ENCODE measurements at places on chromosomes 4 and X.

DNA sequence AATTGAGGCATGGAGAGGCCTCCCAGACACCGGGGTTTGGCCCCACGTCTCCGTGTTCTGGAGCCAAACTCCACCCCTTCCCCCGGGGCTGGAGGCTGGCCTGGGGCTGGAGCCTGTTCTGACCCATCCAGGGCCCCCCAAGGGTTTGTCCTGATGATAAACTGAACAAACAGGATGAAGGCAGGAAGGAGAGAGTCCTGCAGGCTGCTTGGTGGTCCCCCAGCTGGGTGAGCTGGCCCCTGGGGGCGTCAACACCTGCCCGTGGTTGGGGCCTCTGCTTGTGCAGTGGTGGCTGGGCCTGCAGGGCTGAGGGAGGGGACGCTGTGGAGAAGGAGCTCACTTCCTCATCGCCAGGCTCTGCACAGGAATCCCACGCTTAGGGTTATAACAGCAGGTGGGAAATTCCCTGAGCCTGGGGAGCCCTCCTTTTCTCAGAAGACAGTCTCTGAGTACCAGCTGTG, 2.3 kb downstream of the SH3TC1 start:
- no peak for DNase-seq

DNA sequence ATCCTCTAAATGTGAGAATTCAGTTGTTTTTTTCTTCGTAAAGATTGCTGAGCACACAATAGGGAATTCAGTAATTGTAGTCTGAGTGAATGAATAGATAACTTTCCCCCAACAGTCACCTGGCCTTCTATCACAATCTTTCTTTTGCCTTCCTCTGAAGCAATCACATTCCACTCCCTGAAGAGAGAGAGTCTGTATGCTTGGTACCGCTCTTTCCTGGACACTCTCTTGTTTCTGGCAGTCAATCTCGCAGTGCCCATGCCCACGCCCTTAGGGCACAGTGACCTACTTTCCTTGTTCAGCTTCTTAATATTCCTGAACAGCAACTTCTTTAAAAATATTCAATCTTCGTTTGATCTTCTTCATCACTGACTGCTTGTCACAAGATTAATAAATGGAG, 255.9 kb downstream of the ADAMTS3 start:
- DNase-seq = peak; percentile 33

GRCh38 chrX:114619874-114620273, 36.0 kb downstream of the HTR2C start:
- DNase-seq = peak; percentile 7

GRCh38 chr4:110501826-110502225, 25.9 kb downstream of the ENPEP start:
- no peak for DNase-seq

DNA sequence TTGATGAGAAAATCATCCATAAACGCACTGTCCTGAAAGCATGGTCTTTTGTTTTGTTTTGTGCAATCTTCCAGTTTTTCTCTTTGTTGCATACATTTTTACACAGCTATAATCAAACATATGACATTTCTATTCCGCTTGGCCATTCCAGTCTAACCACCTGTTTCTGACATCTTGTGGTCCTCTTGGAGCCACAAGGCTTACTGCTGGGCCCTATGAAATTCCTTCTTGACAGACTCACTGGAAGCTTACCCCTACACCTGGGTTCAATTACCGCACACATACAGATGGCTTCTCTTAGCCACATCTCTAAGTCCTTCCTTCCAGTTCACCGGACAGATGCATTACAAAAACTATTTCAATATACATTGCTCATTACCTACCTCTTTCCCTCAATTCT, 72.4 kb downstream of the PAPSS1 start:
- DNase-seq = no peak

DNA sequence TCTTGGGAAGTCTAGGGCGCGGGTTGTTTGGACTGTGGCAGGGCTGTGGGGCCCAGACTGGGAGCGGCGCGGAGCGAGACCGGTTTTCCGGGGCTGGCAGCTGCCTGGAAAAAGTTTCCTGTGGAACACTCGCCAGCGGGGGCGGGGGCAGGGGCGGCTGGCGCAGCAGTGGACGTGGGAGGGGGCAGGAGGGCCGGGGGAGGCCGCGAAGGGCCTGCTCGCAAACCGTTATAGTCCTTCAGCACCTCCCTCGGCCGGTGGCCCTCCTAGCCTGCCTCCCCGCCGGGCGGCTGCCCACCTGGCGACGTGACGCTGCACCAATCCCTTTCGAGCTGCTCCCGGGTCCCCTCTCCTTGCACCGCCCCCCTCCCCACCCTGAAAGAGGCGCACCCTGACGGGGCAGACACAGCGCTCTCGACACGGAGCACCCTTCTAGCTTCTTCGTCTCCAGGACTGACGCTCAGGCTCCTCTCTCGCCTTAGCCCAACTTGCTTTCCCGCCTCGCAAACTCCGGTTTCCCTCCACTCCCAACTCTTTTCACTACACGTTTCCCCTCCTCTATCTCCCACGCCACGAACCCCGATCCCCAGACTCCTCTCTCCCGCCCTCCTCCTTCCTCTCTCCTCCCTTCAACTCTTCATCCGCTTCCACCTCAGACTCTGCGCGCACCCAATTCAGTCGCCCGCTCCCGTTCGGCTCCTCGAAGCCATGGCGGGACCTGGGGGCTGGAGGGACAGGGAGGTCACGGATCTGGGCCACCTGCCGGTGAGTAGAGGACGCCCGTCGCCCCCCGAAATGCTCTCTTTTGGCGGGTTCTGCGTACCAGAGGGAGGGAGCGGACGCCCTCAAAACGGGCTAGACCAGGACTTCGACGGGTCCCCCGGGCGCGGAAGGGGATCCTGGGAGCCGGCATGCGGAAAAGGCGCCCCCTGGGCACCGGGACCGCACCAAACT, at the start of gene NRK:
Gene NRK, plus strand, starts transcription at position 402 of the 954 bp plus-strand sequence. Its CDS starts 307 bp downstream, at position 709.
- peak; percentile 9 for DNase-seq

GRCh38 chr4:52957220-52957686, 95.1 kb downstream of the RASL11B start:
- DNase-seq = peak; percentile 56

DNA sequence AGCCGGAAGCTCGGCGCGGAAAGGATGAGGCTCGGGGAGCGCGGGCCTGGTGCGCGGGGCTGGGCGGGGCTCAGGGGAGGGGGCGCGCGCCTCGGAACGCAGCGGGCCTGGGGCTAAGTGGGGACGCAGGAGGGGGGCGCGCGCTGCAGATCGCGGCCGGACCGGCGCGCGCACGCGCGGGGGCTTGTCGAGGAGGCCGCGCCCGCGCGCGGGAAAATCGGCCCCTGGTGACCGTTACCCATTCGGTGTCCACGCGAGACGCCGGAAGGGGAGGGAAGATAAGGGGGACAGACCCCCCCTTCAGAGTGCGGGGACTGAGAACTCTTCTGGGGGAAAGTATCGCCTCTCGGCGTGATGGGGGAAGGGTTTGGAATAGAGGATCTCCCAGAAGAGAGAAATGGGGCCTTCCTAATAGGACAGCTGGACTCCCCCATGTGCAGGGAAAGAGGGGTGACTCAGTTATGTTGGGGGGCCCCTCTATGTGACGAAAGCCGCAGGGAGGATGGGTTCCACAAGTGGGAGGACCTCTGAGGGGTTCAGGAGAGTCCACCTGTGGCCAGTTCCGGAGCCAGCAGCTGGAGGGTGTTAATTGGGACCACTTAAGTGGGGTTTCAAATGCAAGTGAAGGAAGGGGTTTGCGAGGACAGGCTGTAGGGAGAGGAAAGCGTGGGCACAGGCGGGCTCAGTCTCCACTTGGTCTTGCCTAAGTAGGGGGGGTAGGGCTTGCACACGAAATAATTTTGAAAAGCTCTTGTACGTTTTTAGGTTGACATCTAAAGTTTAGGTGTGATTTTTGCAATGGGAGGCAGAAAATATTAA, 584 bp downstream of the SUV39H1 start:
- DNase-seq = peak; percentile 10

DNA sequence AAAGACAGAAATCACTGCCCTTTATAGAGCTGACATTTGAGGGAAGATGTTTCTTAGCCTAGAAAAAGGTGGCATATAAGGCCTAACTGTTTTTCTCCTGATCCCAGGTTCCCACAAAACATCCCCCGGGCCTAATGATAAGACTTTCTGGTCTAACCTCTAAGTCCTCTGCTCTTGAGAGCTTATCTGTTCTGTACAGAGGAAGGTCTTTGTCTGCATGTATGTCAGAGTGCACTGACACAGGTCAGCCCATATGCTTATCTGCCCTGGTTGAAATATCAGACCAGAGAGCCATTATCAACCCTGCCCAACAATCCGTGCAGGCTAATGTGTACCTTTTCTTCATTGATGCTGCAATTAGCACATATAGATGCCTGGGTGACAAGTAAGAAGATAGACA, 76.2 kb downstream of the ARHGEF9 start:
- no peak for DNase-seq

GRCh38 chr4:173525118-173526011, 4.7 kb downstream of the HAND2 start:
- no peak for DNase-seq

DNA sequence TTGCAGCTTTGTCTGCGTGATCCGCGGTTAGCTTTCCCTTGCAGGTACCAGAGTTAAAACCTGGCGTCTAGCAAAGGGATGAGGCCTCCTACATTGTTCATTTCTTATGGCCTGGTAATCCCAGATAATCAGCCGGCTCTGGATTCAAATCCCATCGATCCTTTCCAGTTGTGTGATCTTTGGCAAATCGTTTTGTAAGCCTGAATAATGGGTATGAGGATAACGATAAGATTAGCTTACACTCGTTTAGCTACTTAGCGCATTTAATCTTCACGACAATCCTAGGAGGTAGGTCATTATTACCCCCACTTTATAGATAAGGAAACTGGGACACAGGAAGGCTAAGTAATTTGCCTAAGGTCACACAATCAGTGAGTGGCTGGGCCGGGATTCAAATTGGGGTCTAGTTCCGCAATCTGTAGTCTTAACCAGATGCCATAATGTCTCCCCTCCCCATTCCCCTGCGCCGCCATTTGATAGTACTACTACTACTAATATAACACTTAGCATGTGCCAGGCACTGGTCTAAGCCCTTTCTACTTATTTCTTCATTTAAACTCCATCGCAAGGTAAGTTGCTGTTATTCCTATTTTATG, 1.7 kb upstream of the UBA1 start:
- DNase-seq = no peak

GRCh38 chrX:120358737-120359456, 3.0 kb upstream of the ATP1B4 start:
- no peak for DNase-seq

DNA sequence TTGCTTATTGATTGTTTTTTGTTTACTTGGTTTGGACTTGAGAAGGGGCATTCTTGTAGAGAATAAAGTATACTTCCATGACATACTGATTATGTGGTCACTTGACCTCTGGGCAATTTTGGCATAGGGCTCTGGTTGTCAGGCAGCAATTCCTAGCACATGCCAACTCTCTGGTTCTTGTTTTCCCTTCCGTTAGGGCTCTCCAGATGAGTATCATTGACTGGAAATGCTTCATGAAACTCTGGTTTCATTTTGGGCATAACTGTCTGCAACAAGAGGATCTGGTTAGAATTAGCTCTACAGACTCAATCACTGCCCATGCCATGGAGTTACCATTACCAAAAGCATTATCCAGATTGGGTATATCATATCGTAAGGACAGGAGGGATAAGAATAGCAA, 1057.9 kb downstream of the FAT4 start:
- DNase-seq = no peak

DNA sequence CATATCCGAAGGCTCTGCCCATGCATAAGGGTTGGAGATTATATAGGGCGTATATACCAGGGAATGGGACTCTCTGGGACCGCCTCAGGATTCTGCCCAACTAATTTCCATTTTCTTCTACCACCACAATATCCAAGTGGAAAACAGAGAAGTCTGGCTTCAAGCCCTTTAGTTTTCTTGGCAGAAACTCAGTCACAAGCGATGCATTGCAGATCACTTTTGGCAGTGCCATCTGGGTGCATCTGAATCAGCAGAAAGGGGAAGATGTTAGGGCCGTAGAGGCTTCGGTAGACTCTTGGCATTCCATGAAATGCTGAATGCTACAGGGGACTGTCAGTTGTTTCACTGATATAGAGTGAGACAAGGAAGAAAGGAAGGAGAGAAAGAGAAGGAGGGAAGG, 94.1 kb upstream of the FAM9B start:
- no peak for DNase-seq

Measured in choroid plexus epithelial cell (primary cell).